Lower lobe of right lung (tissue), 2 donors: ENCODE measurements at places on chromosomes 1 and 21. TPM values are rescaled to one million over a fixed set of nuclear protein-coding genes. Genes with fewer than 3 reads are reported as not detected.

Gene TBX15
- 0.15 TPM for total RNA-seq

Gene HAO2
- total RNA-seq: not detected

GRCh38 chr1:116462722-116463121 lies 89.7 kb downstream of the ATP1A1 start:
- no peak overlapping the region for H3K4me3 ChIP-seq
- no peaks in the 10 kb centered on the region for H3K27me3 ChIP-seq
- H3K27ac ChIP-seq: no peak overlapping the region
- no peak for DNase-seq

- no peaks in the 10 kb centered on the region for H3K27me3 ChIP-seq
- H3K27ac ChIP-seq: peak overlapping the region; percentile 92
- peak; percentile 69 for DNase-seq
- peak overlapping the region; percentile 90 for H3K4me3 ChIP-seq
- H3K4me1 ChIP-seq: peaks cover 51% of the 10 kb centered on the region
These were observed 31.6 kb upstream of the NFIA start for GRCh38 chr1:61050541-61051442.

DNA sequence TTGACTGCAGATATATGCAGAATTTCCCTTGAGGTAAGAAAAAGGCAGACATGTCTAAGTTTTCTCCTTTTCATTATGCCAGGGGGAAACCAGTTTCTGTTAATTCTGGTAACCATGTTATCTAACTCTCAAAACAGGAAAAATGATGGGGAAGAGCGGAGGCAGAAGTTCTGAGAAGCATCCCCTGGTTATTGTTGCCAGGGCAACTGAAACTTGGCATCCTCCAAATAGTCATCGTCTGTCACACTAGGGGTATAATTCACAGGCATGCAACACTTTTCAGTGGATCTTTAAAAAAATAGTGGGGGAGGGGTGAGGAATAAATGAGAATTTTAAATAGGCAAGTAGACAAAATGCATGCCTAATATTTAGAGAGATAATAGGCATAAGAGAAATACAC lies 715.3 kb upstream of the CXADR start:
- H3K27me3 ChIP-seq: no peaks in the 10 kb centered on the region
- no peaks in the 10 kb centered on the region for H3K4me1 ChIP-seq
- no peak overlapping the region for H3K4me3 ChIP-seq
- H3K27ac ChIP-seq: no peak overlapping the region
- no peak for DNase-seq
- no peaks in the 10 kb centered on the region for H3K36me3 ChIP-seq

DNA sequence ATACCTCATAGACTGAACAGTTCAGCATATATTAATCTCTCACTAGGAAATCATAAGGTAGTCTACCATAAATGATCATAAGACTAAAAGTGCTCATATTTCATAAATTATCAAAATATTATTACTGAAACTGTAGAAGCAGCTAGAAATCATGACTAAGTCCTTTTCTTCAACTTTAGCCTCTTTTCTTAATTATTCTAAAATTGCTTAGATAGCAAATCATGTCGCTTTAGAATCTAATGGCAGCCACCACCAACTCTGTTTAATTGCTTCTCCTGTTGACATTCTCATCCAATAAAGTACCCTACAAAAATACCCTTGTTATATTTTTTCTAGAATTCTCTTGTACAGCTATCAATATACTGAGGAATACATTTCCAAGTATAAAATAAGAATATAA lies 102.9 kb downstream of the DENND1B start:
- DNase-seq: no peak
- H3K4me3 ChIP-seq: no peak overlapping the region
- H3K4me1 ChIP-seq: no peaks in the 10 kb centered on the region
- no peaks in the 10 kb centered on the region for H3K27me3 ChIP-seq

GRCh38 chr1:193335806-193336428 lies 149.5 kb upstream of the B3GALT2 start:
- peaks cover 4% of the 10 kb centered on the region for H3K4me1 ChIP-seq
- no peak overlapping the region for H3K4me3 ChIP-seq
- no peaks in the 10 kb centered on the region for H3K27me3 ChIP-seq
- H3K27ac ChIP-seq: no peak overlapping the region
- H3K36me3 ChIP-seq: no peaks in the 10 kb centered on the region

GRCh38 chr1:214581785-214582184 lies 21.2 kb upstream of the CENPF start:
- no peaks in the 10 kb centered on the region for H3K36me3 ChIP-seq
- no peaks in the 10 kb centered on the region for H3K27me3 ChIP-seq
- no peak for DNase-seq
- H3K27ac ChIP-seq: no peak overlapping the region
- H3K4me1 ChIP-seq: no peaks in the 10 kb centered on the region

- H3K36me3 ChIP-seq: no peaks in the 10 kb centered on the region
- H3K4me1 ChIP-seq: no peaks in the 10 kb centered on the region
- no peak for DNase-seq
- no peak overlapping the region for H3K27ac ChIP-seq
These were observed 86.1 kb downstream of the BACH1 start for GRCh38 chr21:29384683-29385359.
